Ascending aorta (tissue), 2 donors: ENCODE measurements at places on chromosomes 13 and 19.

- no peak for DNase-seq
- no peaks in the 10 kb centered on the region for H3K4me1 ChIP-seq
These were observed 34.4 kb downstream of the RAP2A start for GRCh38 chr13:97468331-97468730.

- H3K4me3 ChIP-seq, result no peak overlapping the region
- DNase-seq, result no peak
- H3K27me3 ChIP-seq, result no peaks in the 10 kb centered on the region
- no peaks in the 10 kb centered on the region for H3K4me1 ChIP-seq
These were observed 233.8 kb upstream of the EDNRB start for GRCh38 chr13:78152415-78152814.

GRCh38 chr13:30235216-30235615 lies 72.1 kb downstream of the KATNAL1 start:
- no peak overlapping the region for H3K4me3 ChIP-seq
- H3K36me3 ChIP-seq, result peaks cover 10% of the 10 kb centered on the region
- no peaks in the 10 kb centered on the region for H3K4me1 ChIP-seq
- no peak for DNase-seq
- H3K27ac ChIP-seq, result no peak overlapping the region

DNA sequence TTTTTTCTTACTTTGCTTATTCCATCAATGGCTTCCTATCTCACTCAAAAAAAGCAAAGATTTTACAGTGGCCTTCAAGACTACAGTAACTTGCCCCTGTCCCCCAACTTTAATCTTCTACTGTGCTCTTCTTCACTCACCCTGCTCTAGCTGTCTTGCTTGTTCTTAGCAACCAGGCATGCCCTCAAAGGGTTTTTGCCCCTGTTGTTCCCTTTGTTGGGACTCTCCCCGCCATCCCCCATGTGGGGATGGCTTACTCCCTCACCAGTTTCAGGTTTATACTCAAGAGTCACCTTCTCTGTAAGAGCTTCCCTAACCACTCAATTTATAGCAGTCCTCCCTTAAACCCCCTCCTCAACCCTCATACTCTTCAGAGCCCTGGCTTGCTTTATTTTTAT lies 5.4 kb downstream of the MTMR6 start:
- no peaks in the 10 kb centered on the region for H3K36me3 ChIP-seq
- no peaks in the 10 kb centered on the region for H3K27me3 ChIP-seq
- peaks cover 3% of the 10 kb centered on the region for H3K4me1 ChIP-seq
- H3K4me3 ChIP-seq, result no peak overlapping the region
- H3K27ac ChIP-seq, result no peak overlapping the region
- DNase-seq, result no peak

DNA sequence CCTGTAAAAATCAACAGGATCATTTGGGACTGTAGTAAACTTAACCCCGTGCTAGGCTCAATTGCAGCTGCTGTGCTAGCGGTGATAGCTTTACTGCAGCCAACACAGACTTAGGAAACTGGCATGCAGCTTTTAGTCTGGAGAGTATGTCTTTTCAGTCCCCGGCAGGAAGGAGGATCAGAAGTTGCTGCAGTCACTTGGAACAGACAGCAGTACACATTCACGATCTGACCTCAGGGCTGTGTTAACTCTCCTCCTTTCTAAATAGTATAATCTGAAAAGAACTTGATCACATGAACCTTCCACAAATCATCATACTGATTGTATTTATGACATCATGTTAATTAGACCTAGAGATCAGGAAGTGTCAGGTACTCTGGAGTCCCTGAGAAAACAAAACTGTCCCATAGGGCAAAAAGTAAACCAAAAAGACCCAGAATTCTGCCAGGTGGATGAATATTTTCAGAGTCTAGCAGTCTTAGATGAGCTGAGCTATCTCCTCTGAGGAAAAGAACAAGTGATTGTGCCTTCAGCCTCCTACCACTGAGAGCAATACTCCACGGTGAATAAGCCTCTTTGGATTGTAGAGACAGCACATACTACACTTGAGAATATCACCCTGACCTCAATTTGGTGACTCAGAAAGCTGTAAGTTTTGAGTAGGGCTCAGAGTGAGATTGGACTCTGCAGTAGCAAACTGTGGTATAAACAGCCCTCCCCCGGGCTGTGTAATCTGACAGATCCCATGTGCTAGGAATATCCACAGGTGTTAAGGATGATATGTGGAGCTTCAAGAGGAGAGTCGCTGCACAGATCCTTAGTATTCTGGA lies 181.0 kb upstream of the GPR12 start:
- H3K4me3 ChIP-seq, result no peak overlapping the region
- no peaks in the 10 kb centered on the region for H3K36me3 ChIP-seq
- H3K27me3 ChIP-seq, result no peaks in the 10 kb centered on the region
- DNase-seq, result peak; percentile 34
- H3K4me1 ChIP-seq, result no peaks in the 10 kb centered on the region

- DNase-seq, result no peak
- H3K27ac ChIP-seq, result no peak overlapping the region
- H3K4me1 ChIP-seq, result no peaks in the 10 kb centered on the region
- H3K4me3 ChIP-seq, result no peak overlapping the region
These were observed 47.5 kb upstream of the ZNF43 start for GRCh38 chr19:21883516-21883915.

GRCh38 chr19:30425885-30426838 lies 54.0 kb downstream of the ZNF536 start:
- H3K27ac ChIP-seq, result no peak overlapping the region
- H3K4me3 ChIP-seq, result no peak overlapping the region
- no peaks in the 10 kb centered on the region for H3K36me3 ChIP-seq
